ENCODE measurements at places on chromosomes 2 and 18.

GRCh38 chr2:20530520-20530919, 83.6 kb downstream of the RHOB start:
- no peak for DNase-seq

- DNase-seq, result no peak
Measured at GRCh38 chr2:237122214-237122666, 36.6 kb downstream of the COPS8 start.

DNA sequence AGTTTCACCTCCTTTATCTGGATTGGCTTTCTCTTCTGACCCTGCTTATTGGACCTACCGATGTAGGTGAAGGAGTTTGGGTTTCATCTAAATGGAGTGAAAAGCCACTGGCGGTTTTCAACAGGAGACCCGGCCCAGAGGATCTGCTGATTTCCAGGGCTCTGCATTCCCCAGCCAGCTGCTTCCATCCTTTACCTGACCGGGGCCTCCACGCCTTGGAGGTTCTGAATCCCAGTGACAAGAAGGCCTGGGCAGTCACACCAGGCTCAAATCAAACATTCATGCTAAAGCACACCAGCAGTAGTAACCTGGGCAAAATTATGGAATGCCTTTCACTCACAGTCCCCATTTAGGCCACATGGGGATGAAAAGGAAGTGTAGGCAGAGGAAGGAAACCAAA, 30.0 kb upstream of the RTTN start:
- no peak for DNase-seq

GRCh38 chr2:240205348-240205747, 64.9 kb upstream of the OTOS start:
- no peak for DNase-seq

DNA sequence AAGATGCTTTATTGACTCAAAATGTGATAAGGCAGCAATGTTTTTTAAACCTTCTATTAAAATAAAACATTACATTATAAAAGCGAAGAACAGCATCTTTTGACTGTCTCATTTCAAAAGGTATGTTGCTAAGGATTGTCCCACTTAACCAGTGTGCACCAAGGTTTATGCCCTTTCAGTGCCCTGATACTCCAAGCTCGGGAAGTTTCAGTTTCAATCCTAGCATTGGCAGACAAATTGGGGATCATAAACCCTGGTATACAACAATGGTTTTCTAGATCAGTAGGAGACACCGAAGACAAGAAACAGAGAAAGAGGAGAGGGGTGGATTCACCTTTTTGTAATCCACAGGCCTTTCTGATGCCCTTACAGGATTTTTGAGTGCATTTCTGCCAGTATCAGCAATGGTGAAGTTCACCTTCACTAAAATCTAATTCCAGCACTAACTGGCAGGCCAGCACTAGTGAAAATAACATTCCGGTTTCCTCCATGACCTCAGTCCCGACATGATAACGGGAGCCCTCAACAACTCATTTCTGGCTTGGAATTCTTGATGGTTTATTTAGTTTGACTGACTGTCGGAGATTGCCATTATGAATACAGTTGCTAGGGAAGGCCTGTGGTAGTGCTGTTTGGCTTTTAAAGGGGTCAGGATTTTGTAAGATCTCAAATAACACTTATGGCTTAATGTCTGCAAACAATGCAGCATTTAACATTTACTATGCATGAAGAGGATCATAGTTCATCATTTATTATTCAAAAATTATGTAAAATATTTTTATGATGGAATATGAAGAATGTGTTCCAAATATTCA, 33.3 kb upstream of the FIGN start:
- no peak for DNase-seq

DNA sequence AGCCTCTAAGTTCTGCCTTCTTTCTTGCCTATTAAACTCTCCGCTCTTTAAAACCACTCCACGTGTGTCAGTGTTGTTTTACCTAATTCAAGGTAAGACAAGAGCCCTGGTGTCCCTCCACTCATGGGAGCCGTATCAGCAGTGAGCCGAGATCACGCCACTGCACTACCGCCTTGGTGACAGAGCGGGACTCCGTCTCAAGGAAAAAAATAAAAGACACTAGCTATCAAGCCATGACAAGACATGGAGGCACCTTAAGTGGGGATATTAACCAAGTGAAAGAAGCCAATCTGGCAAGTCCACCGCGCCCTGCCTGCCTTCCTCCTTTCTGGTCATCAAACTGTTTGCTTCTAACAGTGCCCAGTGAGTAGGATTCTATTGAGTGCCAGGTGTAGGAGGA, 40.2 kb upstream of the LBH start:
- no peak for DNase-seq

GRCh38 chr18:36086186-36086585, 18.8 kb upstream of the RPRD1A start:
- DNase-seq, result no peak

DNA sequence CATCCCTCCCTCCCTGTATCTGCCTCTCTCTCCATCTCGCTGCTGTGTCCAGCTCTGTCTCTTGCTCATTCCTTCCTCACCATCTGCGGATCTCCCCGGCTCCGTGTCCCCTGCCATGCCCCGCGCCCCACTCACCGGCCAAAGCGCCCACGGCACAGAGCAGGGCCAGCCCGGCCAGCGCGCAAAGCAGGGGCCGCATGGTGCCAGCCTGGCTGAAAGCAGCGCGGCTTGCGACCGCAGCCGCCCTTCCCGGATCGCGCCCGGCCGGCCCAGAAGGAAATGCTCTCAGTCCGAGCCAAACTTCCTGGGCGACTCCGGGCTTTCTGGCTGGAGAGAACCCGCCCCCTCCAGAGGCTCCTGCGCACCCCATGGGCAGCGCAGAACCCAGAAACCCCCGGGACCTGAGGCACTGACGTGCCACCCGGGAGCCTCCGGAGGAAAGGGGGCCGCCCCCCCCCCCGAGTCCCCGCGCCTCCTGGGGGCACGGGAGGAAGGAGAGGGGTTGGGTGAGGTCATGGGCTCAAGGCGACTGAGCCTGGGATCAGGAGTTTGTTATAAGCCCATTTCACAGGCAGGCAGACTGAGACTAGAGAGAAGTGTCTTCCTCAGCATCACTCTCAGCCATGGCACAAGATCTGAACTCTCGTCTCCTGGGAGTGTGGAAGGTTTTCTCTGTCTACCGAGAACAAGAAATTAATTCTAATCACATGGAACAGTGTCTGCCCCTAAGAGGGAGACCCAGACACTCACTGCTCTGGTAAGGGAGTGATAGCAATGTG, 45.2 kb upstream of the RAB6C start:
- no peak for DNase-seq

GRCh38 chr18:61896757-61897156, 4.0 kb upstream of the RNF152 start:
- DNase-seq, result no peak

- DNase-seq, result peak; percentile 1
Measured at GRCh38 chr18:41966943-41967342, 11.9 kb downstream of the PIK3C3 start.

GRCh38 chr2:106664669-106665068, 177.5 kb downstream of the CD8B2 start:
- no peak for DNase-seq

DNA sequence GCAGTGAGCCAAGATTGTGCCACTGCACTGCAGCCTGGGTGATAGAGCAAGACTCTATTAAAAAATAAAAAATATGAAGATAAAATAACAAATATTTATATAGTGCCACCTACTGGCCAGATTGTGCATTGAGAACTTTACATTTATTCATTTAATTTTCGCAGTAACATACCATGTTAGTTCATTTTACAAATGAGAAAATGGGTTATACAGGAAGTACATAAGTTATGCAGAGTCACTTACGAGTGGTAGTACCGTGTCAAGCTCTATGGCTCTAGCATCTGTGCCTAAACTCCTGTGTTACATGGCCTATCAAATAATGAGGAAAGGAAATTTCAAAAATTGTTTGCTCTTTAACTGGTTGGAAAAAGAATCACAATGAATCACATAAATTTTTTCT, 27.9 kb downstream of the RIF1 start:
- no peak for DNase-seq

DNA sequence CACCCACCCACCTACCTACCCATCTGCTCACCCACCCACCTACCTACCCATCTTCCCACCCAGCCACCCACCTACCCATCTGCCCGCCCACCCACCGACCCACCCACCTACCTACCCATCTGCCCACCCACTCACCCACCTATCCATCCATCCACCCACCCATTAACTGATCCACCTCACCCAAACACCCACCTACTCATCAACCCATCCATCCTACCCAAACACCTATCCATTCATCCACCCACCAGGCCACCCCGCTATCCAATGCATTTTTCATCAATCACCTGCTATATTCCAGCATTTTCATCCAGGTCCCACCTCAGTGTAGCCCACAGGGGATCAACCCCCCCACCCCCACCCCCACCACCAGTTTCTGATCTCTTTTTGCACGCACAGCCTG, 121.8 kb downstream of the GLI2 start:
- DNase-seq, result no peak

Measured in substantia nigra (tissue), 51 donors.